Mesenteric fat pad (tissue), 1 donor: ENCODE measurements at places on chromosomes 2 and 18.
A peak's percentile ranks its signal among the peaks of the same experiment; 100 is the strongest.

DNA sequence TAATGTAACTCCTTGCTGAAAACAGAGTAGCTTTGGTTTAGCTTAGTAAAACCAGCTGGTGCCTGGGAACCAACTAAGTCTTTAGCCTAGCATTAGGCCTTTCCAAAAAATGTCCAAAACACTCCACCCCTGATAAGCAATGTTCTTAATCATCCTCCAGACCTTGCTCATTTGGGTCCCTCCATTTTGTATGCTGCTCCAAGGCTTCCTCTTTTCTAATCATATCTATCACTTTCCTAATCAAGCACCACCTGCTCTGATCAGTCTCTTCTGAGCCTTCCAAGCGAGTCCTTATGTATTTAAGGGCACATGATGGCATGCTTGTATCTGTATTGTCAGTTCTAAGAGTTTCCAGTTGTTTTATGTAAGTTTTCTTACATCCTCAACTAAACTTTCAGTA, 23.6 kb downstream of the THADA start:
- DNase-seq = no peak

GRCh38 chr18:23994361-23994902, 20.1 kb upstream of the TTC39C start:
- no peak for DNase-seq

GRCh38 chr2:12488352-12489318, 228.1 kb upstream of the TRIB2 start:
- no peak for DNase-seq

- DNase-seq = no peak
Measured at GRCh38 chr2:173808718-173809117, 156.5 kb downstream of the SP3 start.

- no peak for DNase-seq
Measured at GRCh38 chr2:128324008-128324896, 5.6 kb upstream of the HS6ST1 start.

DNA sequence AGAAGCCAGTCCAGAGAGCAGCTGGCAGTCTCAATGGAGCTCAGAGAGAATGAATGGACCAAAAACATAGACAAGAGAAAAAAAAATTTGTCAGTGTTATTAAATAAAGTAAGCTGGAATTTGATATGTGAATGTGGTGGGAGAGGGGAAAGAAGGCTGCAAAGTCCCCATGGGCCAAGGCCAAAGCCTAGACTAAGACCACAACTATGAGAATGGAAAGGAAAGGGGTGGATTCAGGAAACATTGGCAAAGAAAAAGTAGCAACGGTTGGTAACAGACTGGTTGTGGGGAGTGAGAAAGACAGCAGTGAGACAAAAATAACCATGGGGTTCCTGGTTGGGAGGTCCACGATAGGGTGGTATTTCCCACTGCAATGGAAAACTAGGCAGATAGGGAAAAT, 47.0 kb downstream of the ZEB2 start:
- no peak for DNase-seq

GRCh38 chr2:10007921-10008808, 35.2 kb upstream of the KLF11 start:
- DNase-seq = peak; percentile 84

DNA sequence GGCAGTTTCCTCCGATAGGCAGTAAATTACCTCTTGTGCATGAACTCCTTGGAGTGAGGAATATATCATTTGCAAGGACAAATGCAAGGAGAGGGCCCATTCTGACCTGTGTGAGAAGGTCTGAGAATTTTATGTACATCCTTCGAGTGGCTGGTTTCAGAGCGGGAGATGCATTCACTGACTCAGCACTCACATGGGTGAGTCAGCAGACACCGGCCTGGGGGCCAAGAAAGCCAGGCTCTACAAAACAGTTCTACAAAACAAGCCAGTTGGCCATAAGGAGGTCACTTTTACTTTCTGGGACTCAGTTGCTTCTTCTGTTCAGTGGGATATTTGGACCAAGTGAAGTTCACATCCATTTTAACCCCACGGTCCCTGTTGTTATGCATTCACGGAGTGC, 35.3 kb downstream of the CYP26B1 start:
- no peak for DNase-seq

DNA sequence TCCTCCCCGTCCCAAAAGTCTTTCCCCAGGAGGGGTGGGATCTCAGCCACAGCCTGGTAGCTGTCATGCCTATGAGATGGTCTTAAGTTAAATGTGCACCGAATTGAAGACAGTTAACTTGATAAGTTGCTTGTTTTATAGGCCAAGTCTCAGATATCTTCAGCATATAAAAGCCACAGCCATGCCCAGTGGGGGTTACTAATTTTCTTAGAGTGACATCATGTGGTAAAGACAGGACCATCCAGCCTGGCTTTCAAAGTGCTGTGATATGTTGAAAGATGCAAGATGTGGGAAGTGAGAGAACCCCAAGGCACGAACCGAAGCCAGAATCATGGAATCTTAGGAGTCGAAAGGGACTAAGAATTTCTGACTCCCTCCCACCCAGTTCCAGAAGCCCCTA, 42.1 kb upstream of the FAM124B start:
- no peak for DNase-seq

- no peak for DNase-seq
Measured at GRCh38 chr2:99166218-99166617, 11.5 kb downstream of the LIPT1 start.

DNA sequence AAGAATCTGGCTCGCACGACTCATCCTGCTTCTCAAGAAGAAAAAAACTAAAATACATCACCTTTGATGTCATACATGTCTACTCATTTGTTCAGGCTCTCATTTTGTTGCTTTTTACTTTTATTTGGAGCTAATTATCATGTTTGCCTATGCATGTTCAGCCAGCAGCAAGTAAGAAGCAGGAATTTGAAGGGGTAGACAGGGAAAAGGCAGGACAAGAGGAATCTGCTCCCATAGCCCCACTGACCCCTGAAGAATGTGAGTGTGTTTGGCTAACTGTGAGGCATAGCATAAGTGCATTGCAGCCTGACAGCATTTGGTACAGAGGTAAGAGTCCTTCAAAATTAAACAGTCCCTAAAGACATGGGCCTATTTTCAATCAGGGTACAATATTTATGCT, 72.7 kb downstream of the NYAP2 start:
- DNase-seq = no peak

- no peak for DNase-seq
Measured at GRCh38 chr2:20516646-20517341, 69.9 kb downstream of the RHOB start.

DNA sequence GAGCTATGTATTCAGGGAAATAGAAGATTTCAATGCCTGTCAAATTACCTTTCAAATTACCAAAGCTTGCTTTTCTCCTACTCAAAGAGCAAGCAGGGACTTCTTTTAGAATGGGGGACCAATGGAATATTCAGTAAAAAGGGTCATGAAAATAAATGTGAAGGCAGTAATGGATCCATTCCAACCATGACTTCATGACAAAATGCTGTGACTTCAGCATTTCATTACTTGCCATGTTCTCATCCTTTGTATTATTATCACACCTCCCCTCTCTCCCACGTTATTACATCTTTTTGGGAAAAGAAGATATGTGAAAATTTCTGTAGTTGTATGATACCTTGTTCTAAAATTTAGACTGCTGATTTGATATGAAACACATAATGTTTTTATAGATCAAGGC, 864.0 kb upstream of the FSHR start:
- DNase-seq = no peak

DNA sequence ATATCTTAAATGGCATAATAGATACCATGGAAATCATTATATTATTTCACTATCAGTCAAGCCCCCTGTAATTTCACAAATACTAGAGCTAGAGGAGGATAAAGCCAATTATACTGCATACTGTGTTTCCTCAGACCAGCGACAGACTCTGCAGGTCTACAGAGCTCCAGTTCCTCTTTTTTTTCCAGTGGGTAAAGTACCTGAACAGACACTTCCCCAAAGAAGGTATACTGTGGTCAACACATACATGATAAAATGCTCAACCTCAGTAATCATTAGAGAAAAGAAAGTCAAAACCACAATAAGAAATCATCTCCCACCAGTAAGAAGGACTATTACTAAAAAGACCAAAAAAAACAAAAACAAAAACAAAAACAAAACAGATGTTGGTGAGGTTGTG, 44.6 kb downstream of the SCN7A start:
- DNase-seq = no peak

DNA sequence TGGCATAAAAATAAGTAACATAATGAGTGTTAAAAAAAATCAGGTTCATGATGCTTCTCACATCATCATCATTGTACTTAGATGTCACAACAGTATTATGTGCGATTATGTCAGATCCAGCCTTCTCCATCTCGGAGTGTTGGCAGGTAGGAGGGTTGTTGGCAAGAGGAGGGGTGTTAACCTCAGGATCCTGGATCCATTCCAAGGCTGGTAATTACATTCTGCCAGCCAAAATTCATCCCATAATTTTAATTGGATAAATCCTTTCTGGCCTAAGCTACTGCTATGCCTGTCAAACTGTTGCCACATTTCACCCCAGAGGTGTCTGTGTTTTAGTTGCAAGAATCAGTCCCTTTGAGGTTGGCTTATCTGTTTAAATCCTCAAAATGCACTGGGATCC, 891 bp upstream of the FTCDNL1 start:
- no peak for DNase-seq

DNA sequence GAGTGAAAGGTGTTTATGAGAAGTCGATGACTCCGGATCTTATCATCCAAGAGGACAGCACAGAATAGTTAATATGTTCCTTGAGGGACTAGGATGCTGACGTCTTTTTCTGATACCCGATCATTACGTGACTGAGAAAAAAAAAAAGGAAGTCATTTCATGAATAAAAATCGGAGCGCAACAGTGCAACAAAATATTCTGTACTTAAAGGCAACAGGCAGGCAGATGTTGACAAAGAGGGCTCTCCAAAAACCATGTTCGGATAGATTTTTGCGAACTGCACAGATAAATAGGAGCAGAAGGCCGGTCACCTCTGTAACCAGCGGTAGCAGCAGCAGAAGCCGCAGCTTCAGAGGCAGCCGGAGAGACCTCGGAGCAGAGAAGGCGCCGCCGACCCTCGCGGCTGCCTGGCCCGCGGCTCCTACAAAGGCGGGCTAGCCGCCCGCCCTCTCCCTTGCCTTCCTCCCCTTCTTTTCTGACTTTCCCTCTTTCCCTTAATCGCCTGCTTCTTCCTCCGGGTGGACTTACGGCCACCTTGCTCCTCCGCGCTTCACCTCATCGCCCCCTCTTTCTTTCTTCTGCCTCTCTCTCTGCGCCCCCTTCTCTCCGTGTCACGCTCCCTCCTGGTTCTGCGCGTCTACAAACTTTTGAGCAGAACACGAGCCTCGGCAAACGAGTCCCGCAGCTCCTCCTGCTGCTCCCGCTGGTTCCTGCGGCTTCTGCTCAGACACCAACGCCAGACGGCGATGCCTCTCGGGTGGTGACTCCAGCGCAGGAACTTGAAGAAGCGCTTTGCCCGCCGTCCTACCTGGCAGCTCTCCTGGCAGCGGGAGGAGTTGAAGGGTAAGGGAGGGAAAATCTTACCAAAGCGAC, at the start of gene ADCYAP1:
TSS of gene ADCYAP1 (plus strand) at position 654 of the 873 bp plus-strand sequence. CDS start 516 bp downstream, outside the sequence.
- DNase-seq = no peak

DNA sequence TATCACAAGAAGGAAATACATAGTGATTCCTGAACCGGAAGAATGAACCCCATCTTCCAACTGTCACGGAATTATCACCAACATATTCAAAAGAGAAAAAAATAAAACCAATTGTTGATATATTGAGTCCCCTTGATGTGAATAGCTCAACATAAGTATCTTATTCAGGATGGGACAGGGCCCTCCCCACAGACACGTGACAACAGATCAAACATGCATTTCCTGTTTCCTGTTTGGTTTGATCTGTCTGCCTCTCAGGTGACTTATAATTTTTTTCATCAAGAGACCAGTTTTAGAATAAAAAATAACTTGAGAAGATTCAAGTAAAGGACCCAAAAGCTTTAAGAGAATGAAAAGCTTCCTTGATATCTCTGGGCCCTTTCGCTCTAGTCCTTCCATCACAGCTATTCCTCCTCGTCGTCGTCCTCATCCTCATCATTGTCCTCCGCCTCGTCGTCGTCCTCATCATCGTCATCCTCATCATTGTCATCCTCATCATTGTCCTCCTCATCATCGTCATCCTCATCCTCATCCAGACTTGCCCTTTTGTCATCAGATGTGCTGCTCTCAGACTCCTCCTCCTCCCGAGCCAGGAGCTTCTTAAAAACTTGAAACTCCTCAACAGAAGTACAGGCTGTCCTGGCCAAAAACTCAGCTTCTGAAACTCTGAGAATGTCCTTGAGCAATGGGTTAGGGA, 6.3 kb downstream of the MTERF4 start:
- peak; percentile 22 for DNase-seq

- no peak for DNase-seq
Measured at GRCh38 chr18:79402977-79403722, 7.4 kb downstream of the NFATC1 start.

- DNase-seq = no peak
Measured at GRCh38 chr2:10216677-10217488, 85.8 kb upstream of the HPCAL1 start.

DNA sequence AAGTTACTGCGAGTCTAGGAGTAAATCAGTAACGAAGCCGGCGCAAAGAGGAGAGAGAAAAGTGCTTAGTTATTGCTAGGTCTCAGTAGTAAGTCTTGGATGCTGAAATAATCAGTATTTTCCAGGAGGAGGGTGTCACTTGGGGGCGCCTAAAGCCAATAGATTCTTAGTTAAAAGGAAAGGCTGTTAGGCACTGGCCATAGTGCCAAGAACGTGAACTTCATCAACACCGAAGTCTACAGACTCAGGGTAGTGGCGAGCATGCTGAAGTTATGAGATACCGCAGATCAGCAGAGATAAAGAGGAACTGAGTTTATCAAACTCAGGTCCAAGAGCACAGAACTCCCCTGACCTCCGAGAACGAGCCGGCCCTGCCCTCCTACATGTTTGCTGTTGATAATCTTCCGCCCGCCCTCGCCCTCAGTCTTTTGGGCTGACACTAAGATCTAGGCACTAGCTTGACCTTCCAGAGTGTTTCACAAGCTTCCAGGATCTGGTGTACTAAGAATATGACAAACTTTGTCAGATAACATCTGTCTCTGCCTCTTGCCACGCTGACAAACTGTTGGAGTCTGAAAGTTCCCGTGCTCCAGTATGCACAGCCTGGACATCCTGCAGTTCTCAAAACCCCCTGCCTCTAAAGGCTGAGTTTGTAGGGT, 49.2 kb downstream of the CYB5A start:
- no peak for DNase-seq

DNA sequence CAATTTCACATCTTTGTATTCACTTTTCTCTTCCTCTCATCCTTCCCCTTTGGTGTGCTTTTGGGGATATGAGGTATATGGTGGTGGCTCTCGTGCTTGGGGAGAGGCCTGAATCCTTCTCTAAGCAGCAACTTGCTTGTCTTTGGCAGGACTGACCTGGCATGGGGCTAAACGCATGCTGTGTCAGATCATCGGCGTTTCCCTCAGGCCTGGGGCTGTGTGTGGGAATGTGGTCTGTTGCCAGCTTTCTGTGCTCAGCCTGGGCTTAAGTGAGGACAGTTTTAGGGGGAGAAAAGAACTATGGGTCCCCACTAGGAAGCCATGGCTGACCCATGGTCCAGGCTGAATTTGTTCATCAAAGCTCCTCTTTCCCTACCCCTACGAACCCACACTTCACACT, 60.7 kb downstream of the TET3 start:
- no peak for DNase-seq

- DNase-seq = no peak
Measured at GRCh38 chr18:67421651-67422050, 94.9 kb downstream of the DSEL start.
